ENCODE measurements at places on chromosomes 13 and 19.
A peak's percentile ranks its signal among the peaks of the same experiment; 100 is the strongest.

- DNase-seq = no peak
Measured at GRCh38 chr13:20499986-20500385, 25.7 kb downstream of the CRYL1 start.

DNA sequence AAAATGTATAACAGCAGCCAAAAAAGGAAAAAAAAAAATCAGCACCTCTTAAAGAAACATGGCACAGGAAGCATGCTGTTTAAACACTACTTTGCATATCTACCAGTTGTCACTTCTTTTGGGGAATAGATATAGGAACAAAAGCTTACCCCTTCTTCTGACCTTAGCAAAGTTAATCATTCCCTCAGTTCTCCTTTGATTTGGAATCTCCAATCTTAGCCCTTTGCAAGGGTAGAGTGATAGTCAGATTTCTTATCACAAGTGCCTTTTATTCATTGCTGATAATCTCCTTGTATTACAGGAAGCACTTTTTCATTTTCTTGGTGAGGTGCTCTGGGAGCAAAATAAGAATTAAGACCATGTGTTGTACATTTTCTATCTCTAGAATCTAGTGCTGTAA lies 1327.6 kb downstream of the OLFM4 start:
- no peak for DNase-seq

- DNase-seq = peak; percentile 17
Measured at GRCh38 chr19:8161135-8161646, 11.8 kb upstream of the FBN3 start.

GRCh38 chr19:47658431-47659348 lies 49.8 kb downstream of the BICRA start:
- DNase-seq = peak; percentile 87

GRCh38 chr13:93857126-93857525 lies 622.4 kb downstream of the DCT start:
- DNase-seq = peak; percentile 40

- DNase-seq = no peak
Measured at GRCh38 chr13:30338331-30338851, 31.0 kb upstream of the KATNAL1 start.

GRCh38 chr19:15769586-15769985 lies 17.9 kb upstream of the OR10H5 start:
- no peak for DNase-seq

DNA sequence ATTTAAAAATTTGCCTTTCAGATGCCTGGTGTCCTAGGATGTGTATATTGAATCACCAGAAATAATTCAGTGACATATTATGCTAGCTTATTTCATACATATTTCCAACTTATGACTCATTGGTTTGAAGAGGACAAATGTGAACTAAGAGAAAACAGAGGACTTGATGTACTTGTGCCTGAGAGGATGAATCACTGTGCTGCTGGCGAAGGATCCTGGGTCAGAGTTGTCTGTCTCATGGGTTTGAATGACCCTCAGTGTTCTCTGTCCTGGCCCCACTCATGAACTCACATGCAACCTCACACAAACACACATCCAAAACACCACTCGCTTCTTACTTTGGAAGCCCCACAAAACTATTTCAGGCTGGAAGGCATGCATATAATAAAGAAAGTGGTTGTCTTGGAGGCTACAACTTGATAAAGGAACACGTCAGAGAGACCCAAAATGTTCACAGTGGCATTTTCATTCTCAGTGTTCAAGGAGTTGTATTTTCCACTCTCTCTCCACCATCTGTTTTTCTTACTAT lies 129.0 kb upstream of the SPRY2 start:
- DNase-seq = peak; percentile 98

DNA sequence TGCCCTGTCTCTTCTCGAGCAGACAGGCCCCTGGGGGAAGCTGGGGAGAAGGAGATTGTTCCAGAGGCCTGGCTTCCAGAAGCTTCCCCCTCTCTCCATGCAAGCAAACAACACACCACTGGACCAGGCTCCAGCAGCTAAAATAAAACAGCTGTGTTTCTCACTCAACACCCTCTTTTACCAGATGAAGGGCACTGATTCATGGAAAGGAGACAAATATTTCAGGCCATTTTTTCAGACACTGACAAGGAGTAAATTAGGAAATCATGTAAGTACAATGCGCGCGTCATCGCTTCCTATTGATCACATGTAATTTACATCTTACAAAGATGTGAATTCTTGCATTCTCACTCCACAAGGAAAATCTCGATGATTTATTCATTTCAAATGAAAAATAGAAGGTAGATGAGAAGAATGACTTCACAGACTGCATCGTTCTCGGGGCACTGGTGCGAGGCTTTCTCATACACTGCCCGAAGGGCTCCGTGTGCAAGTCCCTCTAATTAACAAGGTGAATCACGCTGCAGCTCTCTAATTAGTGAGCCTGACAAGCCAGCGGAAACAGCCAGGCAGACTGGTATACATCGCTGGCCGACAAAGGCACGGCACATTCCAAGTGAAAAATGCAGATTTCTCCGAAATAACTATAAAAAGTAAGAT lies 153.6 kb downstream of the KCTD15 start:
- DNase-seq = peak; percentile 3

DNA sequence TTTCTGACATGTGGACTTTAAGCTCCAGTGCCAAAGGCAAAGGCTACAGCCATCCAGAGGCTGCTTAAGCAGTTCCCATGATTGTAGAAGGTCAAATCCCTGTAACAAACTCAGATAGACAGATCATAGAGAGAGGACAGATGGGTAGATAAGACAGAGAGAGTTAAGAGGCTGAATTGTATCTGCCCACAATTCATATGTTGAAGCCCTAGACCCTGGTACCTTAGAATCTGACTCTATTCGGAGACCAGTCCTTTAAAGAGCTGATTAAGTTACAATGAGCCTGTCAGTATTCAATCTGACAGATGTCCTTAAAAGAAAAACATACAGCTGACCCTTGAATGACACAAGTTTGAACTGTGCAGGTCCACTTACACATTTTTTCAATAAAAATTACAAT lies 115.2 kb downstream of the RAP2A start:
- DNase-seq = no peak

- DNase-seq = peak; percentile 84
Measured at GRCh38 chr13:20495087-20496023, 30.3 kb downstream of the CRYL1 start.

- DNase-seq = no peak
Measured at GRCh38 chr13:50141375-50141975, 126.2 kb downstream of the KCNRG start.
